ENCODE measurements at places on chromosomes 4 and X. TPM values are rescaled to one million over a fixed set of nuclear protein-coding genes. Genes with fewer than 3 reads are reported as not detected.

GRCh38 chrX:23048806-23049573 is 49.2 kb downstream of the DDX53 start:
- no peak for DNase-seq

- DNase-seq, result peak; percentile 58
Measured at GRCh38 chrX:123665197-123665596, 67.7 kb downstream of the THOC2 start.

DNA sequence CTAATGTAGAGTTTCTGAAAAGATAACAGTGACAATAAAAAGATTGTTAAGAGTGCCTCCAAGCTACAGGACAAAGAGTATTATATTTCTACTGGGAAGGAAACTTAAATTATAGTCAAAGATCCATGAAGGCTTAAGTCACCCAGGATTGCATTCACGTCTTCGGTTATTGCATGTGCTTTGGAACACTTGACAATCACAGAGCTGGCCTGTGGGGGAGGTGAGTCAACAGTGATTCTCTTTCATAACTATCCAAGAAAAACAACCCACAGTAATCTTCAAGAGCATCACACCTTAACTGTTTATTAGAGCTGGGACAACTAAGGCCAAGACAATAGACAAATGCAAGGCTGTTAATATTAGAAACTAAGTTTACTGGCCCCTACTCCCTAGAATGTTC is 40.3 kb downstream of the PDGFC start:
- DNase-seq, result peak; percentile 92

DNA sequence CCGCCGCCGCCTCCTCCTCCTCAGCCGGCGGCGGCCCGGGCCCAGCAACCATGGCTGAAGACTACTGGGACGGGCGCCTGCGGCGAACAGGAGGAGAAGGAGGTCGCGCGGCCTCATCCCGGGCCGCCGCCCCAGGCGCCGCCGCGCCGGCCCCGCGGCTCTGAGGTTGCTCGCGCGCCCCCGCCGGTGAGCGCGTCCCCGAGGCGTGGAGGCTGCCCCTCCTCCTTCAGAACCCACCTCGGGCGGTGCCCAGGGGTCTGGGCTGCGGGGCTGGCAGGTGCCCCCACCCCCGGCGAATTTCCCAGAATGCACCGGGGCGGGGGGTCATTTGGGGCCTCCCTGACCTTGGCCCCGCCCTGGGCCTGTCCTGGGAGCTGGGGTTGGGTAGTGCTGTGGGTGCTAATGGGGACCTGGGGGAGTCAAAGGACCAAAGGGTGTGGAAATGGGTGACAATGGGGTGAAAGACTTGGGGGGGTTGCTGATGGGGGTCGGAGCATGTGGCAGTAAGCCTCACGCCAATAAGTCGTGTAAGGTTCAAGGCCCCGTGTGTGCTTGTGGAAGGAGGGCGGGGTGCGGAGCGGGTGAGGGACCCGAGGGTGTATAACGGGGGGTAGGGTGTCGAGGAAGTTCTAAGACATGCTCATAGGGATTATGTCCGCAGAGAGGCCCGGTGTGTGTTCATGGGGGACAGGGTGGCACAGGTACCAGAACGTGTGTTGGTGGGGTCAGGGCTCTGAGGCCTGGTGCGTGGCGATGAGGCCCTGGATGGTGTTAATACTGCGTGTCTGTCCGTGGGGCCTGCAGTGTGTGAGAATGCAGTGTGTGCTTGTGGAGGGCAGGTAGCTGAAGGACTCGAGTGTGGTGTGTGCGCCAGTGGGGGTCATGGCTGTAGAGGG is 687 bp downstream of the CDK16 start:
- DNase-seq, result peak; percentile 23

DNA sequence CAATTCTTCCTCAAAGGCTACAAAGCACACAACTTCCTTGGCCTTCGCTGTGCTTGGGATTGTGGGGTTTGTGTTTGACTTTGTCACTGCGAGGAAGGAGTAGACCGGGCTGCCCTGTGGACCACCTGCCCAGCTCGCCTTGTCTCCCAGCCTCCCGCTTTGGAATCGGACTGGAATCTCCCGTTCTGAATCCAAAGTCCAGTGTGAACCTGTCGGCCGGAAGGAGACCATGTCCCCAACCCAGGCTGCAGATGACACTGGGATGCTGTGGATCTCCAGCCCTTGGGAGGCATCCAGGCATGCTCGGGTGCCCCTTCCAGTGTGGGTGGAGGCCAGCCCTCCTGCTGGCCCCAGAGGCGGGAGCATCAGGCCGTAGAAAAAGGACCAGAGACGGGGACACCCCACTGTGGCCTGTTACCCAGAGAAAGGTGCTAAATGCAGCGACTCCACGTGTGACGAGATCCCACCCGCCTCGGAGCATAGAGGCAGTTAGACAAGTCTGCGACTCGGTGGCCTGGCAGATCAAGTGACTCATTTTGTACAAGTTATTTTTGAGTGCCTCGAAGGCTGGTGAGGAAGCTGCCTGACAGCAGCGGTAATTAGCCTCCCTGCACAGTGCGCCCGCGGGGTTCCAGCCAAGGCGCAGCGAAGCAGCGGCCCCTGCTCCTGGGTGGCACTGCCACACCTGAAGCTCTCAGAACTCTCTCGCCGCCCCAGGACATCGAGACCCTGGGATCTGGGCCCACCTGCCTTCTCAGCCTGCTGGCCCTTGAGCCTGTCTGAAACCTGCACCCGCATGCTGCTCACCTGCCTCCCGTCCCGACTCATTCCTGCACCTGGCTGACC is 57.5 kb downstream of the ADRA2C start:
- DNase-seq, result no peak

The TMPRSS11A gene
- total RNA-seq, result not detected

The ADAM29 gene
- not detected for total RNA-seq

The FGFBP2 gene
- not detected for total RNA-seq

The TLR10 gene
- not detected for total RNA-seq

Measured in Caki2 (cell line).